ENCODE measurements at places on chromosomes 1 and 21.
A peak's percentile ranks its signal among the peaks of the same experiment; 100 is the strongest.

- DNase-seq = no peak
Observed at GRCh38 chr1:3940754-3941345, 40.8 kb upstream of the C1orf174 start.

DNA sequence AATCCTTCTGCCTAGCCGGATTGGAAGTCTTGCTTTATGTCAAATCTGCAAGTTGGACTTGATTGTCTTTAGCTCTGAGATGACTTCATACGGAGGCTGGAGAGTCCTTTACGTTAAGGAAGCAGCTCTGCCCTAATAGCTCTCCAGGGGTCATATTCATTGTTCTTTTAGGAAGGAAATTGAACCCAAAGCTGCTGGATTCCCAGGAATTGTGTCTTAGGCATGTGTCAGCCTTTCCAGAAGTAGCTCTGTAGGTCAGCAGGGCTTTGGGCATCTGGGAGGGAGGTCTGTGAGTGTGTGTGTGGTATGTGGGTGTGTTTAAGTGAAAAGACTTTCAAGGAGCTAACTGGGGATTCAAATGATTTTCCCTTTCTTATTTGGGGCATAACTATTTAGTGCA is 82.4 kb downstream of the ABCA4 start:
- DNase-seq = peak; percentile 38

DNA sequence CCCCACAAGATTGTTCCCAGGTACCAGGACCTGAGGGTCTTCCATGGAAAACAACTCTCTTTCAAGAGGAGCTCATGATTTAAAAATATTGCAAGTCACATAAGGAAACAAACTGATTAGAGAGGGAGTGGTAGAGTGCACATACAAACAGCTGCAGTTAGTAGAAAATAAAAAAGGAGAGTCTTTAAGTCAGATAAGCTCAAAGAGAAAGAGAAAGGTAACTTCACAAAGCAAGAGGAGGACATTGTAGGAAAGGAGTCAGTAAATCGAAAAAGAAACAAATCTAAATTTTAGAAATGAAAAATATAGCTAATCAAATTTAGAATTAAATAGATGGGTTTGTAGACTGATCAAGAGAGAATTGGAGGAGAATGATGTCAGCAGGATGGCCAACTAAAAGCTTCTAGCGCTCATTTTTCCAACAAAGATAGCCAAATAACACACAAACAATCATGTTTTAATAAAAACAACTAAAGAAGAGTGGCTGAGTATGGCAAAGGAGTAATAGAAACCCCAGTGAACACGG is 86.1 kb upstream of the CD53 start:
- no peak for DNase-seq

DNA sequence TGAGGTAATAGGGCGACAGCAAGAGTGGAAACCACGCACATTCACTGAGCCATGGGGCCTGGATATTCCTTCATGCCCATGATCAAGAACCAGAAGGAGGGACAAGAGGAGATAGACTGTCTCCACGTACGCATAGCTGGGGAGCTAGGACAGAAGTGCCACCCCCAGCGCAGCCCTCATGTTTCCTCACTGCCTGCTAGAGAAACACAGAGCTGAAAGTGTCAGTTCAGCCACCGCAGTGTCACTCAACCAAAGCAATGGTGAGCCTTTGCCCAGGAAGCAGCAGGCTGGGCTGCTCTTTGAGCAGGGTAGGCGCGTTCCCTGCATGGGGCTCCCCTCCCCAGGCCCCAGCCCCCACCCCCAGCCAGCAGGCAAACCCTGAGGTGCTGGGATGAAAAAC is 68.5 kb downstream of the STUM start:
- DNase-seq = no peak

DNA sequence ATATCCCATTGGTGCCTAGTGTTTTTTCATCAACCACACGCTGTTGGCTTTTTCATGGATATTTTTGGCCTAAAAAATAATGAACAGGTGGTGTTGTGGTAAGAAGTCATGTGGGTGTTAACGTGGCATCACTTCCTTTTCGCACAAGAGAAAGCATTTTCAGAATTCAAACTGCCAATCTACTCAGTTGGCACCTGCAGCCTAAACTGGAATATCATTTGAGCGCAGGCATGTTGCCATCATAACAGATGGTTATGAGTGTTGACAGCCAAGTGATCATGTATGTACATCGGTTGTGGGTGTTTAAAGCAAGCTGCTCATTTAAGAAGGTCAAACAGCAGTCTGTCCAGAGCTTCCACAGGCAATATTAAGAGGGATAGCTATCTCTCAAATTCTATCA is 1963.0 kb downstream of the NCAM2 start:
- DNase-seq = no peak

GRCh38 chr1:35173909-35174540 is 18.9 kb downstream of the SFPQ start:
- DNase-seq = no peak

DNA sequence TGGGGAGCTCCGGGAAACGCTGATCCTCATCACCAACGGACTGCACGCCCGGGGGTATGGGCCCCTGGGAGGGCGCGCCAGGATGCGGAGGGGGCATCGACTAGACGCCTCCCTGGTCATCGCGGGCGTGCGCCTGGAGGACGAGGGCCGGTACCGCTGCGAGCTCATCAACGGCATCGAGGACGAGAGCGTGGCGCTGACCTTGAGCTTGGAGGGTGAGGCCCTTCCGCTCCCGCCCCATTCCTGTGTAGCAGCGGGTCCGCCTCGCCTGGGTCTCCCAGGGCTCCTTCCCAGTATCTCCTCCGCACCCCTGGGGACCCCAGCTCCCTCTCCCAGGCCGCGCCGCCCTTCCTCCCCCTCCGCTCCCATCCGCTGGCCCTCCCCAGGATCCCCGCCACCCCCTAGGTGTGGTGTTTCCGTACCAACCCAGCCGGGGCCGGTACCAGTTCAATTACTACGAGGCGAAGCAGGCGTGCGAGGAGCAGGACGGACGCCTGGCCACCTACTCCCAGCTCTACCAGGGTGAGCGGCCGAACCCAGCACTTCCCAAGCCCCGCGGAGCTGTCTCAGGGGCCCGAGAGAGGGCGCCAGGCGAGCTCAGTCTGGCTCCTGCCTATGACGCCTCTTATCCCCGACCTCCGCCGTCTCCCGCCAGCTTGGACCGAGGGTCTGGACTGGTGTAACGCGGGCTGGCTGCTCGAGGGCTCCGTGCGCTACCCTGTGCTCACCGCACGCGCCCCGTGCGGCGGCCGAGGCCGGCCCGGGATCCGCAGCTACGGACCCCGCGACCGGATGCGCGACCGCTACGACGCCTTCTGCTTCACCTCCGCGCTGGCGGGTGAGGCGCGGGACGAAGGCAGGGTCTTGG is 5.0 kb downstream of the HAPLN2 start:
- peak; percentile 31 for DNase-seq

DNA sequence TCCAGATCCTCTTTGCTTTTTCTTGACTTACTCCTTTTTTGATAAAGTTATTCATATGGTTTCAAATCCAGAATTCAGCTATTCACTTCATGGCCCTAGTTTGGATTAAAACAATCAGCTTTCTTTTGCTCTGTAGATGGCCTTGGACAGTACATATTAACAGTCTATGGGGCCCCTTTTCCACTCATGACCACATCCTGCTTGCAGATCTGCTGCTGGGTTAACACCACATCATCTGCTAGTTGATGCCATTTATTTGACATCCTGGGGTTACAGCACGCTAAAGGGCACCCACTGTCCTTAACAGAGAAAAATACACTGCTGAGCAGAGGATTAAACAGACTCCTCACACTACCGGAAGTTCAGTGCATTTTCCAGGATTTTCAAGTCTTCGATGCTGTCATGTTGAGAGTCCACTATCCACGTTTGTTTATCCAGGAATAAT is 941 bp upstream of the IFI16 start:
- peak; percentile 26 for DNase-seq
